ENCODE measurements at places on chromosomes 4 and X. TPM values are rescaled to one million over a fixed set of nuclear protein-coding genes. Genes with fewer than 3 reads are reported as not detected.

The TRPC5OS gene
- total RNA-seq, result not detected

DNA sequence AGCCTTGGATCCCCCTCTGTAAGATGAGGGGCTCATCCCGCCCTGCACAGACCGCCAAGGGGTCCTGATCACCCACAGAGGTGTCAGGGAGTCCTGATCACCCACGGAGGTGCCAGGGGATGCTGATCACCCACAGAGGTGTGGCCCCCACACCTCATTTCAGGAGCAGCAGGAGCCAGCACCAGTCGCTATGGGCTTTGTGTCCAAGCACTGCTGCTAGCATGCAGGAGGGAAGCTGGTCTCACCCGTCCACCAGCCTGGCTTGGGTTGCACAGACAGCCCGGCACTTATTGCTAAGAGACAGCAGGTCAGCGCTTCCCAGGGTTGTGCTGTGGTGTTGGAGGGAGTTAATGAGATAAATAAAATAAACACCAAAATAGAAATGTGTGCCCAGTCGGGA is 88.5 kb downstream of the ADRA2C start:
- no peak overlapping the region for H3K4me3 ChIP-seq
- peaks cover 58% of the 10 kb centered on the region for H3K27me3 ChIP-seq
- H3K36me3 ChIP-seq, result no peaks in the 10 kb centered on the region
- DNase-seq, result no peak
- no peaks in the 10 kb centered on the region for H3K4me1 ChIP-seq

DNA sequence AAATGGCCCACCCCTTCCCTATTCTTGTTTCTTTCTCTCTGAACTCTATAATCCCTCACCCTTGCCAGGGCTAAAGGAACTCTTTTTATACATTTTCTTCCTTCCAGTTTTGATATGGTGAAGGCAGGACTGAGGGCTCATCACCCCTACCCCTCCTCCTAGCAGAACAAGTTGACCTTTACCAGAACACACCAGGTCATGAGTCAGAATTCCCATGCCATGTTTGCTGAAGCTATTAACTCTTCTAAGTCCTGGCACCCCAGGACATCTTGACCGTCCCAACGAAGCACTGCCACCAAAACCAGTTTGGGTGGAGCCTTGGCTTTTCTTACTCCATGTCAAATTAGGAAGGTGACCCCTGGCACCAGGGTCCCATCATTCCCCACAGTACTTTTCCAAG is 57.5 kb upstream of the DYNLT3 start:
- no peak overlapping the region for H3K27ac ChIP-seq
- H3K27me3 ChIP-seq, result peaks cover 27% of the 10 kb centered on the region
- H3K36me3 ChIP-seq, result no peaks in the 10 kb centered on the region
- H3K4me1 ChIP-seq, result no peaks in the 10 kb centered on the region
- no peak for DNase-seq
- H3K4me3 ChIP-seq, result no peak overlapping the region

The SYAP1 gene
- 29.4 TPM for total RNA-seq

The KDR gene
- 8.4 TPM for total RNA-seq

- no peaks in the 10 kb centered on the region for H3K36me3 ChIP-seq
- H3K27me3 ChIP-seq, result no peaks in the 10 kb centered on the region
- no peak overlapping the region for H3K4me3 ChIP-seq
Measured at GRCh38 chrX:46554942-46555341, 9.7 kb upstream of the ZNF674 start.

The CT45A5 gene
- not detected for total RNA-seq

DNA sequence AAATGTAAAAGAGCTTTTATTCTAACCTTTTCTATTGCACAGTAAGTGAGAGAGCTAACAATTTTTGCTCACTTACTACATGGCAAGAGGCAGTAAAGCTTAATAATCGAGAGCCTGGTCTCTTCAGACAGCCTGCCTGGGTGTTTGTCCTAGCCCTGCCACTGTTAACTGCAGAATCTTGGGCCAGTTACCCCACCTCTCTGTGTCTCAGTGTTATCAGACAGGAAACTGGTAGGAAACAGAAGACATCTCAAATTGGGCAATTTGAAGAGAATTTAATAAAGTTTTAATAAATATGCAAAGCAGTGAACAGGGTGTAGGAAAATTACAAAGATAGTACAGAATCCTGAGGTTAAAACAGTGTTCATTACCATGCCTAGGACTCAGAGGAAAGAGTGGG is 13.4 kb downstream of the STAP1 start:
- H3K27me3 ChIP-seq, result no peaks in the 10 kb centered on the region
- no peak overlapping the region for H3K27ac ChIP-seq
- no peaks in the 10 kb centered on the region for H3K36me3 ChIP-seq
- no peak overlapping the region for H3K4me3 ChIP-seq
- DNase-seq, result no peak
- H3K4me1 ChIP-seq, result no peaks in the 10 kb centered on the region

The BGN gene
- total RNA-seq, result 62.4 TPM

The TEX13C gene
- total RNA-seq, result not detected

DNA sequence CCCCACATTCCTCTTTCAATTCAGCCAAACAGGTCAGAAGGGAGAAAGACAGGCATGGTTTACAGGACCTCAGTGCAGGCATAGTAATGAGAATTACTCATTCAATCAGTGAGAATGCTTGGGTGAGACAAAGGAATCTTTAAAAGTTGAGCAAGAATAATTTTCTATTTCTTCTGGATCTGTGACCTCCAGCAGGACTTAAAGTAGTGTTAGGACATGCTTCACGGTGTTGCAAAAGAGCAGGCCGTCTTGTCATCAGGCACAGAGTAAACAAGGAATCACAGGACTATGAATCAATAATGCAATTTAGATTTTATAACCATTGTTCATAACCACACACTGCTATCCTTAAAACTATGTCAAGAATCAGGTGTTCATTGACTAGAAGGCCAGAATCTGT is 130.6 kb upstream of the GLRA2 start:
- H3K27ac ChIP-seq, result no peak overlapping the region
- no peaks in the 10 kb centered on the region for H3K4me1 ChIP-seq
- no peak for DNase-seq
- H3K4me3 ChIP-seq, result no peak overlapping the region
- H3K36me3 ChIP-seq, result no peaks in the 10 kb centered on the region
- no peaks in the 10 kb centered on the region for H3K27me3 ChIP-seq

GRCh38 chrX:154791467-154791866 is 13.8 kb downstream of the MPP1 start:
- no peaks in the 10 kb centered on the region for H3K27me3 ChIP-seq
- no peaks in the 10 kb centered on the region for H3K4me1 ChIP-seq
- H3K4me3 ChIP-seq, result no peak overlapping the region

- H3K36me3 ChIP-seq, result no peaks in the 10 kb centered on the region
- no peak overlapping the region for H3K4me3 ChIP-seq
- no peaks in the 10 kb centered on the region for H3K4me1 ChIP-seq
- no peak overlapping the region for H3K27ac ChIP-seq
- H3K27me3 ChIP-seq, result no peaks in the 10 kb centered on the region
Measured at GRCh38 chr4:56142088-56142487, 193.3 kb downstream of the CEP135 start.

DNA sequence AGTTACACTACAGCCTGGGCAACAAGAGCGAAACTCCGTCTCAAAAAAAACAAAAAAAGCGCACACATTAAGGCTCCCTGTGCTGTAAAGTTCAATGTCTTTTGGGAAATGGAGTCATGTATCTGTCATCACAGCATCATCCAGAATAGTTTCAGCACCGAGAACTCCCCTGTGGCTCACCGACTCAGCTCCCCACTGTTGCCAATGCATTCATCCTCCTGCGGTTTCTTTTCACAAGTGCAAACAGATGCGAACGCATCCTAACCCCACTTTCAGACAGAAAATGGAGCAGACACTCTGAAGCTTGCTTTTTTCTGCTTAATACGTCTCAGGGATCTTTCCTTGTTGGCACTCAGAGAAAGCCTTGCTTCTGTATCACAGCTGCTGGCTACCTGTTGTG is 13.8 kb upstream of the SH3TC1 start:
- no peak overlapping the region for H3K27ac ChIP-seq
- no peak for DNase-seq
- no peaks in the 10 kb centered on the region for H3K27me3 ChIP-seq
- no peaks in the 10 kb centered on the region for H3K36me3 ChIP-seq
- peaks cover 46% of the 10 kb centered on the region for H3K4me1 ChIP-seq

DNA sequence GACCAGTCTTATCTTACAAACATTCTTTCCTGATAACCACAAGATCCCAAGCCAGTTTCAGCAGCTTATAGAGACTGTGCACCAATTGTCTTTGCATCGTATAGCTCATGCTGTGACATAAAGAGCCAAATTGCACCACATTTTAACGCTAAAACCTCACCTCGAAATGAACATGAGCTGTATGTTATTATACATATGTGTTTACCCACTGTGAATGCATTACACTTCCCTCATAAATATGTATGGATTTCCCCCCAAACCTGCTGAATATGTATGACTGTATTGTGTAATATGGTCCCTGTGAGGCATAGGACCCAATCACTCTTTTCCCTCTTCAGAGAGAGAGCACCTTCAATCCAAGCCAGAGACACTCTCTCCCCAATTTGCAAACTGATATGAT is 692.4 kb downstream of the NLGN4X start:
- no peaks in the 10 kb centered on the region for H3K27me3 ChIP-seq
- H3K4me3 ChIP-seq, result no peak overlapping the region
- H3K36me3 ChIP-seq, result no peaks in the 10 kb centered on the region
- DNase-seq, result no peak
- no peak overlapping the region for H3K27ac ChIP-seq
- no peaks in the 10 kb centered on the region for H3K4me1 ChIP-seq

DNA sequence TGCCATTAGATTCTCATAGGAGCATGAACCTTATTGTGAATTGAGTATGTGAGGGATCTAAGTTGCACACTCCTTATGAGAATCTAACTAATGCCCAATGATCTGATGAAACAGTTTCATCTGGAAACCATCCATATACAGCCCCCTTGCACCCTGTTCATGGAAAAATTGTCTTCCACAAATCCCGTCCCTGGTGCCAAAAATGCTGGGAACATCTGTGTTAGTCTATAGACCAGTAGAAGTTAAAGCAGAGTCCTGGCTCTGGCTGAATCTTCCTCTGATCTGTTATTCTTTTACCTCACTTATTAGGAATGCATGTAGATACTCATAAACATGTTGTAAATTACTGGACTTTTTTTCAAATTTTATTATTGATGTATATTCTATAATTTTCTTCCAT is 29.2 kb downstream of the SULT1B1 start:
- H3K27ac ChIP-seq, result no peak overlapping the region
- H3K36me3 ChIP-seq, result no peaks in the 10 kb centered on the region
- DNase-seq, result no peak
- H3K4me1 ChIP-seq, result no peaks in the 10 kb centered on the region
- no peak overlapping the region for H3K4me3 ChIP-seq
- H3K27me3 ChIP-seq, result no peaks in the 10 kb centered on the region

DNA sequence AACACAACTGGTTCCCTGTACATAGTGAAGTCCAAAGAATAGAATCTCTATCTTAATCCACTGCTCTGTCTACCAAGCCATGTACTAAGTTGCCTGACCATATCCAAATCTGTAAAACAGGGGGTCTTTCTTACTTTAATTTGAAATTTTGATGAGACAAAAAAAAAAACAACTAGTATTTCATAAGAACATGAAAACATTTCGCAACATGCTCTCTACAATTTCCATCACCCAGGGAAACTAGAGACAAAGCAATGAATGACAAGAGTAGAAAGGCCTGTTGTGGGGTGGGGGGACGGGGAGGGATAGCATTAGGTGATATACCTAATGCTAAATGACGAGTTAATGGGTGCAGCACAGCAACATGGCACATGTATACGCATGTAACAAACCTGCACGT is 279.9 kb downstream of the PPP3CA start:
- no peak overlapping the region for H3K4me3 ChIP-seq
- no peak for DNase-seq
- H3K27me3 ChIP-seq, result no peaks in the 10 kb centered on the region
- no peak overlapping the region for H3K27ac ChIP-seq
- H3K36me3 ChIP-seq, result no peaks in the 10 kb centered on the region

DNA sequence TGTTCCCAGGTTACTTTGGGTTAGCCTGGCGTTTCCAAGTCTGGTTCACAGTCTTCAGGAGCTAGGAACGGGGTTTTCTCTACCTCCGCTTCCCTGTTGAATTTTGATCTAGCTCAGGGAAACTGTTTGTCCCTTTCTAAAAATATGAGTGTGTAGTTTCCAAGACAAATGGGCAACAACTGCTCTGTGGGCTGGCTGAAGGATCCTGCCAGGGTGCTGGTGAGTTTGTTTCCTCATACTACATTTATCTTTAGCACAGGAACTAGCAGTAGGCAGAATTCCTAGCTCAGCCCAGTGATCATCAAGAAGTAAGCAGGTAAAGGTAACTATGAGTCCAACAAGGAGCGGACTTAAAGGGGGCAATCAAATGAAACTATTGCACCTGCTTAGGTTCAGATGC is 13.3 kb upstream of the FAM47E start:
- no peaks in the 10 kb centered on the region for H3K27me3 ChIP-seq
- peak overlapping the region; percentile 13 for H3K4me3 ChIP-seq
- peaks cover 16% of the 10 kb centered on the region for H3K4me1 ChIP-seq
- H3K36me3 ChIP-seq, result no peaks in the 10 kb centered on the region
- DNase-seq, result peak; percentile 79

DNA sequence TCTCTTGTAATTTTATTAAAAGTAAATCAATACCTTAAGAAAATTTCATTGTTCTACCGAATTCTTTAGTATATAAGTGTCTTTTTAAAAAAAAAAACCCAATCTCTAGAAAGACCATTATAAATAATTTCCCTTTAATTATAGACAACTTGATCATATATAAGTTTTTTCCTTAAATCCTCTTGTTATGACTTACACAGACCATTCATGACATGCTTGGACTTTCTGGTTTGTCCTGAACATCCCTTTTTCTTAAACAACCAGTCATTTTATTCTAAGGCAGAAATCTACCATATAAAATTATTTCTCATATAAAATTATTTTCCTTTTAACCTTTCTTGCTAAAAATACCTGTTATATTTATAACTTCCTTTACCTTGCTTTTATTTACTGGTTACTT is 15.4 kb upstream of the FHDC1 start:
- DNase-seq, result no peak
- no peak overlapping the region for H3K4me3 ChIP-seq
- H3K4me1 ChIP-seq, result no peaks in the 10 kb centered on the region
- H3K27me3 ChIP-seq, result no peaks in the 10 kb centered on the region
- peaks cover 2% of the 10 kb centered on the region for H3K36me3 ChIP-seq

The FREM3 gene
- total RNA-seq, result not detected

The VGLL1 gene
- not detected for total RNA-seq

- H3K4me3 ChIP-seq, result no peak overlapping the region
- H3K27me3 ChIP-seq, result no peaks in the 10 kb centered on the region
- no peaks in the 10 kb centered on the region for H3K4me1 ChIP-seq
- DNase-seq, result no peak
- H3K27ac ChIP-seq, result peak overlapping the region; percentile 61
Measured at GRCh38 chr4:38132843-38133662, 172.9 kb downstream of the PTTG2 start.

Data from psoas muscle (tissue), 8 donors.